Effector memory CD8-positive, alpha-beta T cell (primary cell): ENCODE measurements at places on chromosomes 4 and X.

- H3K4me1 ChIP-seq: no peaks in the 10 kb centered on the region
- no peak overlapping the region for H3K4me3 ChIP-seq
- peaks cover 6% of the 10 kb centered on the region for H3K27me3 ChIP-seq
These were observed 32.9 kb upstream of the GC start for GRCh38 chr4:71816676-71817303.

- H3K27me3 ChIP-seq: no peaks in the 10 kb centered on the region
- no peaks in the 10 kb centered on the region for H3K36me3 ChIP-seq
- H3K4me3 ChIP-seq: no peak overlapping the region
- no peaks in the 10 kb centered on the region for H3K4me1 ChIP-seq
- H3K27ac ChIP-seq: no peak overlapping the region
These were observed 231.5 kb downstream of the SLC7A11 start for GRCh38 chr4:138010639-138011038.

- no peak overlapping the region for H3K4me3 ChIP-seq
- H3K27me3 ChIP-seq: no peaks in the 10 kb centered on the region
- peaks cover 17% of the 10 kb centered on the region for H3K4me1 ChIP-seq
- no peaks in the 10 kb centered on the region for H3K36me3 ChIP-seq
- no peak for DNase-seq
- no peak overlapping the region for H3K27ac ChIP-seq
These were observed 64.5 kb downstream of the STX18 start for GRCh38 chr4:4477391-4477790.

DNA sequence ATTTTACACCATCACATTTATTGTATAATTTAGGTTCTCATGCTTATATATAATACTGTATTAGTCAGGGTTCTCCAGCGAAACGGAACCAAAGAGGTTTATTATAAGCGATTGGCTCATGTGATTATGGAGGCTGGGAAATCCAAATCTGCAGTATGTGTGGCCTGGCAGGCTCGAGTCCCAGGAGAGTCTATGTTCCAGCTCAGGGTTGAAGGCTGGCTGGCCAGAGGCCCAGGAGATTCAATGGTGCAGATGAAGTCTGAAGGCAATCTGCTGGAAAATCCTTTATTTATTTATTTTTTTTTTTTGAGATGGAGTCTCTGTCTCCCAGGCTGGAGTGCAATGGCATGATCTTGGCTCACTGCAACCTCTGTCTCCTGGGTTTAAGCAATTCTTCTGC, 63.0 kb upstream of the WDFY3 start:
- no peak overlapping the region for H3K4me3 ChIP-seq
- H3K4me1 ChIP-seq: no peaks in the 10 kb centered on the region
- no peaks in the 10 kb centered on the region for H3K27me3 ChIP-seq
- no peak for DNase-seq
- no peak overlapping the region for H3K27ac ChIP-seq

DNA sequence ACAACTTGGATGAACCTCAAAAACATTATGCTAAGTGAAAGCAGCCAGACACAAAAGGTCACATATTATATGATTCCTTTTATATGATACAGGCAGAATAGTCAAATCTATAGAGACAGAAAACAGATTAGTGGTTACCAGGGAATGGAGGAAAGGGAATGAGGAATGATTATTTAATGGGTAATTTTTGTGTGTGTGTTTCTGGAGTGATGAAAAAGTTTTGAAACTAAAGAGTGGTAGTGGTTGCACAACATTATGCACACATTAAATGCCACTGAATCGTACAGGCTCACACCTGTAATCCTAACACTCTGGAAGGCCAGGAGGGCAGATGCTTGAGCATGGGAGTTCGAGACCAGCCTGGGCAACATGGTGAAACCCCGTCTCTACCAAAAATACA, 19.6 kb upstream of the SOD3 start:
- no peak overlapping the region for H3K27ac ChIP-seq
- no peaks in the 10 kb centered on the region for H3K36me3 ChIP-seq
- H3K4me1 ChIP-seq: no peaks in the 10 kb centered on the region
- H3K4me3 ChIP-seq: no peak overlapping the region
- DNase-seq: no peak
